ENCODE measurements at places on chromosomes 4 and X. TPM values are rescaled to one million over a fixed set of nuclear protein-coding genes. Genes with fewer than 3 reads are reported as not detected.

The PDE6B gene
- total RNA-seq, result 21.7 TPM

The SH3RF1 gene
- total RNA-seq, result 10.2 TPM

DNA sequence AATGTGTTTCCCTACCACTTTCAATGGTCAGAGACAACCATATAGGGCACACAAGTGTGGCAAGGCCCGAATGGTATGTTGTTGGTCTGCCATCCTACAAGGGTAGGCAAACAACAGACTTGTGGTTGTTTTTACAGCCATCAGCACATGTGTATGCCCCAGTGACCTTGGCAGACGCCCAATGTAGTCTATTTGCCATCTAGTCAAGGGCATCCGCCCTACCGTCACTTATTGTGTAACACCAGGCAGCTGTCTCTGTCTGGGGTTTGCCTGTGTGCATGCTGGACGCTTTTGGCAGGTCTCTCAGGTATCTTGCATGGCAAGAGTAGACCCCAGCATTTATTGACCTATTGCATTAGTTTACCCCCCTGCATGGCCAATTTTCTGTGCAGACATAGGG is 1145.5 kb upstream of the POU3F4 start:
- DNase-seq, result no peak

GRCh38 chr4:71210823-71211222 is 128.0 kb upstream of the SLC4A4 start:
- no peak for DNase-seq

DNA sequence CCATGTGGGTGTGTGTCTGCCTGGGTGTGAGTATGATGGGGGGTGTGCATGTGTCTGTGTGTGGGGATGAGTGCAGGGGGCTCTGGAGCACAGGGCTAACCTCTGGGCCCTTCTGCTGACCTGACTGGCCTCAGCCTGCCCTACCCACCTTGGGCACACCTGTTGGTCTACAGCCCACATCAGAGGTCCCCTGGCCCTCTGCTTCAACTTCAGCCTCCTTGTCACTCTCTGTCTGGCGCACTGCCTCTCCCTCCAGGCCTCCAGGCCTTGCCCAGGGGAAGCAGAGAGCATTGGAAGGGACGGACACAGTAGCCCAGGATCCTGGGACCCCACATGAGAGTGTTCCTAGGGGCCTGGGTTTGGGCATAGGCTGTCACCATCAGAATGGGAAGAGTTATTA is 115.4 kb downstream of the EFNB1 start:
- no peak for DNase-seq

DNA sequence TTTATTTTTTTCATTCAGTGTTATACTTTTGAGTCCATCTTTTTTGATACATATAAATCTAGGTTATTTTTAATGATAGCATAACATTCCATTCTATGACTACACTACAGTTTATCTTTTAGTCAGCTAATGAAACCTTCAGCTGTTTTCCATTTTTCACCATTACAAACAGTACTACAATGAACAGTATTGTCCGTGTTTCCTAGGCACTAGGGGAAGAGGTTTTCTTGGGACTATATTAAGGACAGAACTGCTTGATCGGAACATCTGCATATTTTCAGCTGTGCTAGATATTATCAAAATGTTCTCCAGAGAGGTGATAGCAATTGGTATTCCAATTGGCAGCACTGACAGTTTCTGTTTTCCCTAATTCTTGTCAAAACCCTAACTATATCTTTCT is 44.3 kb upstream of the HCCS start:
- DNase-seq, result no peak

The PROM1 gene
- 61.6 TPM for total RNA-seq

DNA sequence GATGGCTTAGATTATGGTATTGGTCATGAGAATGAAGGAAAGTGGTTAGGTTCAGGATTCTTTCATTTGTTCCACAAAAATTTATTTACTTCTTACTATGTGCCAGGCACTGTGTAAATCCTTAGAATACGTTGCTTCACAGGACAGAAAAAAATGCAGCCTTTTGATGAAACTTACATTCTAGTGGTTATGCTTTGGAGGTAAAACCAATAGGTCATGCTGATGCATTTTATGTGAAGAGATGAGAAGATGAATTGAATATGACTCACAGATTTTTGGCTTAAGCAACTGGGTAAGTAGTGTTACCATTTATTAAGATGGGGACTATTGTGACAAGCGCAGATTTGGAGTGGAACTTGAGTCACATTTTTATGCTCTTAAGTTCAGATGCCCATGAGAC is 165.3 kb downstream of the GLRA2 start:
- no peak for DNase-seq

DNA sequence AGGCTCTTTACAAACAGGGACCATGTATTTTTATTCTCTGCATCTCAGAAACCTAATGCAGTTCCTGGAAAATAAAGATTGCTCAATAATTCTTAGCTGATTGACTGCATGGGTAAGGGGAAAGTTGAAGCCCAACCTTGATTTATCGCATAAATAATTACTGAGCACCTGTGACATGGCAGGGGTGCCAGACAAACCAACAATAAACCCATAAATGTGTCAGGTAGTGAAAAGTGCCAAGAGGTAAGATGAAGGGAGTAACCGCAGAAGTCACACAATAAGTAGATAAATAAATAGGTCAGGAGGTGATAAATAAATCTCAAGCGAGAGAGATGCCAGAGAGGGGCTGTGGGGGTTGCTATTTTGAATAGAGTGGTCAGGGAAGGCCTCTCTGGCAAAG is 20.1 kb upstream of the AP1S2 start:
- no peak for DNase-seq

All from renal cortical epithelial cell (primary cell).